ENCODE measurements at places on chromosomes 1 and 21. TPM values are rescaled to one million over a fixed set of nuclear protein-coding genes. Genes with fewer than 3 reads are reported as not detected.

DNA sequence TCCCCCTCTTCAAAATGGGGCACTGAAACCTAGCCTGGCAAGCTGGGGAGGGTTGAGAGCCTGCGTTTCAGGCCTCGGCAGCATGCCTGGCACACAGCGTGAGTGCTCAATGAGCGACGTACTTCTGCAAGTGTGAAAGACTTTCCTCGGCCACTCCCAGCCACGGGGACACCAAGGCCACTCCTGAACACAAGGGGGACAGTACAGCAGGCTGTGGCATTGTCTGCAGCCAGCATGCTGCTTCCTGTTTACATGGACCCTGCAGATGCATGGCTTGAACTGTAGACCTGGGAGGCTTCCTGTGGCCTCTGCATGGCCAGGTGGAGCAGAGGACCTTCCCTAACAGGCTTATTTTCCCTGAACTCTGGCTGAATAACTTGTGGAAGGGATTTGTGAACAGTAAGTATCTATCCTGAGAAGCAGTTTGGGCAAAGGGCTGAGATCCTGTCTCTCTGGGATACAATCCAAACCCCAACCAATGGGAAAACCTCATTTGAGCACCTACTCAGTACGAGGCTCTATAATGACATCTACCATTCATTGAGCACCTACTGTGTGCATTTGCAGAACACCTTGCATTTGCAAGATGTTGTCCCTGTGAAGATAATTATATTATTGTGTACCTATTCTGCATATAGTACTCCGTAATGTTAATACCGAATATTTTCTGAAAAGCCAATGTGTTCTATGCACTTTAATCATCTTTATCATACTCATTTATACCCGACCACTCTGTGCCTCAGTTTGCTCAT is 9.9 kb upstream of the HSPG2 start:
- DNase-seq = no peak

NHLH1 gene
- total RNA-seq = 0.05 TPM

DNA sequence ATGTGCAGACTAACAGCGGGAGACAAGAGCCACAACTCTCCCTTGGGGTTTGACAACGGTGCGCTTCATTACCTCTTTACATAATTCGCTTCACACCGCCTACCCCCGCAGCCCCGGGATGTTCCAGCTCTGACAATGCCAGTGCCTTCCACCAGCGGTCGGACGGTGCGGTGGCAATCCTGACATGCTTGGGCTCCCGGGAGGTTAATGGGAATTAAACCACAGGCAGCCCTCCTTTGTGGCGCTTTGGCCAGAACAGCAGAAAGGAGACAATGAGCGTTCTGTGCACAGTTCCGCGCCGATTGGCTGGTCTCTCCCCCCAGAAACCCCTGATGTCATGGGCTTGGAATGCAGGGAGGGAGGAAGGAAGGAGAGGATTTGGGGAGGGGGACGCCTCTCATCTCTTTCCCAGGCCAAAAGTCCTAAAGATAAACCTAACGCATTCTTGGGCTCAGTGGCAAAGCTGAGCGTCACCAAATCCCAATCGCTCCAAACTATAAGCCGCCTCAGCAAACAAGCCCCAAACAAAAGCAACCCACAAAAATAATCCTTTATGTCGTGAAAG is 1.3 kb downstream of the CNN3 start:
- peak; percentile 89 for DNase-seq

RFX5 gene
- 111 TPM for total RNA-seq

SEC16B gene
- 1.2 TPM for total RNA-seq

- DNase-seq = no peak
Measured at GRCh38 chr1:203584507-203584906, 42.1 kb upstream of the ATP2B4 start.

WDR64 gene
- total RNA-seq = not detected

RORC gene
- total RNA-seq = 2.1 TPM

DNA sequence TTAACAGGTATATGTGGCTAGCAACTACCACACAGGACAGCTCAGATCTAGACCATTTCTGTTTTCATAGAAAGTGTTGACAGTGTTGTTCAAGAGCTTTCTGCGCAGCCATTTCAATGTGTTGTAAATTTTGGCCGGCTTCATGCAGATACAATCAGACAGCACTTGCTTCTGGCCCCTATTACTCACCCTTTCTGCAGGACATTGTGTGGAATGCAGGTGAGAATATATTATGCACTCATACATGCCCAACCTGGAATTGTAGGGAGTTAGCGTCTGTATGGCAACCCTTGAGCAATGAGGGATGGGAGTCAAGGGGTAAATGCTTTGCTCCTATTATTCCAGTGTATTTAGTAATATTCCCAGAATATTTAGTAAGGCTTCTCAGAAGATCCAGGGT is 180.9 kb upstream of the PLXNA2 start:
- DNase-seq = no peak

DNA sequence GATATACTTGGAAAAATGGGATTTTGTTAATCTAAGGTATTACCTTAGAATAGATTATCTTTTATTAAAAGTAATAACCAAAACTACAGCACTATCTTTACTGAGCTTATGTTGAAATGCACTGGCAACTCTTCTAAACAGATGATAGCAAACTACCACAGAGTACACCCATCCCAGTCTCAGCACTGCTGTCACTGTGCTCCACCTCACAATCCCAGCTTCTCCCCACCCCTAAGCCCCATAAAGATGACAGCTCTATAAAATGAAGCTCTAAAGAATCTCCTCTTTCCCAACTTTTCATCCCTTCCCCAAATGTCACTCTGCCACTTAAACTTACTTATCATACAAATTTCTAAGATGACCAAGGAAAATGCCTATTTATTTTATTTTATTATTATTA is 6.4 kb downstream of the DSTYK start:
- DNase-seq = no peak

SYNC gene
- total RNA-seq = 68.7 TPM

EFNA3 gene
- total RNA-seq = 1.4 TPM

DNA sequence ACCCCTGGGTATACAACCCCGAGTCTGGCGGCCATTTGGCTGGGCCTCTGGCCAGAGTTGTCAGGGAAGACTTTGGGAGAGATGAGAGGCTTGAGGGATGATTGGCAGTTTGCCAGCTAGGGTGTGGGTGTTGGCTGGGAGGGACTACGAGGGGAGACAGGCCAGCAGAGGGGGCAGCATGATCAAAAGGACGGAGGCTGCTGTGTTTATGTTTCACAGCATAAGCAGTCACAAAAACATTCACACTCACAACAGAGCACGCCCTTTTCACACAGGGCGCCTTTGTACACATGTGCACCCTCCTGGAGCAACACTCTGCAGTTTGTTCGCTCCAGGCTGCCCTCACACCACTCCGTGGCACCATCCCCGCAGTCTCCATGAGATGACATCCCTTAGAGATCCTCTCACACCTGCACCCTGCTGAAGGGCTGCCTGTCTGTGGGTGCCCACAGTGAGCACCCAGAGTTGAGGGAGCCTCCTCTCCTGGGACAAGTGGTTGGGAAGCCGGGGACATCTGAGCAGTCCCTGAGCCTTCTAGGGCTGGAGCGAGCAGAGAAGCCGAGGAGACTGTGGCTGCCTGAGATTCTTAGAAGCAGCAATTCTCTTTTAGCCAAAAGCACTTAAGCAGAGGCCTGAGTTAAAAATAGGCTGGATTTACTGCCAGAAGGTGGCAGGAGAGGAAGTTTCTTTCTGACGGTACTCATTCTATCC is 15.4 kb downstream of the EFNA3 start:
- peak; percentile 69 for DNase-seq

ZNF436 gene
- total RNA-seq = 19.8 TPM

AMY2B gene
- 19.7 TPM for total RNA-seq

DNA sequence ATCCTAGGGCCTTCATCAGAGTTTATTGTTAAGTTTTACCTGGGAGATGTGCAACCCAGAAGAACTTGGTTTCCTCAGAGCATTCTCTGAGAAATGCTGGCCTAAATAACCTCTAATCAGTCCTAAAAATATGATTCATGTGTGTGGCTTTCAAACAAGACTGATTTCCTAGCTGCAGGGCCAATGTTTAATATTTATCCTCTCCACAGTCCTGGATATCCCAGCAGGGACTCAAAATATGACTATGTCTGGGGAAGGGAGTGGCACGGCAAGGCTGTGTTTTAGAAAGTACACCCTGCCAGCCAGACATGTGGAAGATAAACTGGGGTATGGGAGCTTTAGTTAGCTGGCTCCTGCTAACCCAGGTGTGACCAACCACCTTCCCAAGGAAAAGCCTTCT is 26.3 kb downstream of the PLPP3 start:
- DNase-seq = no peak

- peak; percentile 59 for DNase-seq
Measured at GRCh38 chr1:207031632-207032264, 808 bp downstream of the C1orf116 start.

LIN28A gene
- not detected for total RNA-seq

- no peak for DNase-seq
Measured at GRCh38 chr1:179048339-179049124, 22.8 kb downstream of the FAM20B start.

- DNase-seq = no peak
Measured at GRCh38 chr1:228314658-228315483, 91.8 kb downstream of the TRIM11 start.

- DNase-seq = no peak
Measured at GRCh38 chr1:93206567-93206954, 26.0 kb downstream of the CCDC18 start.

MIXL1 gene
- not detected for total RNA-seq

RIIAD1 gene
- total RNA-seq = not detected

AGPAT3 gene
- 179 TPM for total RNA-seq

TNFRSF18 gene
- total RNA-seq = 0.50 TPM

DNA sequence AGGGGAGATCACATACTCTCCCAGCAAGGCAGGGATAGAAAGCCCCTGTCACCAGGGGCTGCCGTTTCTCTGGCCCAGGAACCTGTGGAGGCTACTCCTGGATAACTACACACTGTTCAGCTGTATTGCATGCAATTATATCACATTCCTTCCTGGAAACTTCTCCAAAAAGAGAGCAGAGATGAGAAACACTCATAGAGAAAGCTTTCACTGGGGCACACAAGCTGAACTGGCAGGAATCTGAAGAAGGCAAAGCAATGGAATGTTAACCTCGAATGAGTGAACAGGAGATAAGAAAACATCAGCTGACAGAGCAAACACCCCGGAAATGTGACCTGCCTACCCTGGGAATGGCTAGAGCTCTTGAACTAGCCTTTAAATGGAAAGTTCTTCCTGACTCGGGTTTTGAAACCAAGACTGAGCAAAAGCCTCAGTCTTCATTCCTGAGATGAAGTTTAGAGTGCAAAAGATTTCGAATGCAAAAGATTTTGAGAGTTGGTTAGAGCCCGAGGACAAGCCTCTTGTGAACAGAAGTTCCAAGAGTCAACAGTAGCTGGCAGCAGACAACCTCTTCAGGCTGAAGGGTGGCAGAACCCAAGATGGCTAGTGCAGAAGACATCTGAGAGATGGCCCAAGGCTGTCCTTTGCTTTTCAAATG is 32.3 kb downstream of the CCN1 start:
- peak; percentile 97 for DNase-seq

DENND2C gene
- 1.5 TPM for total RNA-seq

- DNase-seq = peak; percentile 97
Measured at GRCh38 chr1:212260557-212261355, 24.5 kb upstream of the PPP2R5A start.

GRCh38 chr1:53669621-53670191 is 69.3 kb downstream of the GLIS1 start:
- no peak for DNase-seq

- DNase-seq = no peak
Measured at GRCh38 chr1:6124341-6124740, 55.8 kb downstream of the CHD5 start.

- no peak for DNase-seq
Measured at GRCh38 chr1:150875197-150876118, 941 bp downstream of the ARNT start.

DNA sequence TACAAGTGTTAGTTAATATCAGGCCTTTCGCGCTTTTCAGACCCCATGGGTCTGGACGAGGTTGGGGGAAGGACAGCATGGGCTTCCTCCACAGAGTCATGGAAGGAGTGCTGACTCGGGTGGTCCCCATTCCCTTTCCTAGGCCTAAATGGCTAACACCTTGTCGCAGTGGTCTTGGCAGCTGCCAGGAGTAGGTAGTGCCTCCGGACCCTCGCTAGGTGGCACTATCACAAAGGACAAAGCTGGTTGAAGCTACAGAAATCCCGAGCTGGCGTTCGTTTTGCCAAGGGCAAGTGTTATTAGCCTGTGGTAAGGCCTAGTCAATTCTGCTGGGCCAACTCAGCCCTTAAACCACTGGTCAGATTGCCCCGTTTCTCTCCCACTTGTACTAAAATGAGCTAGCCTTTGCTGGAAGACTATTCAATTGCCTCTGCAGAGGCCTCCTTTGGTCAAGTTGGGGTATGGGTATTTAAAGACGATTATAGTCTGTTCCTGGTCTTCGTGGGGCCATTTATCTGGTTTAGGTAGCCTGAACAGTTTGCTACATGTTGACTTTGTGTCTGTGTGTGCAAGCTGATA is 1.1 kb upstream of the UBE2Q1 start:
- DNase-seq = peak; percentile 85

GRCh38 chr1:164764333-164764732 is 205.3 kb downstream of the PBX1 start:
- no peak for DNase-seq
